ENCODE measurements at places on chromosomes 4 and X.

DNA sequence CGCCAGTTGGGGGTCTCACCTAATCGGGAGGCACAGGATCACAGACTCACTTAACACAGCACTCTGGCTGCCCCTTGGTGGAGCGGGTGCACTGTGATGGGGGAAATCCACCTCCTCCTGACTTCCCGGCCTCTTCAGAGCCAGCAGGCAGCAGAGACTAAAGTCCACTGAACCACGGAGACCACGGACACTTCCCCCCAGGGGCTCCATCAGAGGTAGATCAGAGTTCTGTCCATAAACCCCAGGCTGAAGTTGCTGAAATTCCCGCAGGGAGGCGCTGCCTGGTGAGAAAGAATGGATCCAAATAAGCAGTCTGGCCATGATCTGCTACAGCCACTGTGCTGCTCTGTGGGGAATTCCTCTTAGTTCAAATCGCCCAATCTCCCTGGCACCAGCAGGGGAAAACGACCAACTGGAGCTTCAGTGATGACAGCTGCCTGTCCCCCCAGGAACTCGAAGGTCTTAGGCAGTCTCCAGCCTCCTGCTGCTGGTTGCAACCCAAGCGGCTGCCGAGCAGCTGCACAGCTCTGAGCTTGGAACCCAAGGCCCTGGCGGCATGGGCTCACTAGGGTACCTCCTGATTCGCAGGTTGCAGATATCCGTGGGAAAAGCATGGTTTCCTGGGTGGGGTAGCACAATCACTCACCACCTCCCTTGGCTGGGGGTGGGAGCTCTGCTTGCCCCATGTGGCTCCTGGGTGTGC, 106.9 kb upstream of the DCAF12L2 start:
- DNase-seq = no peak

GRCh38 chrX:30748342-30748960, 95.2 kb downstream of the GK start:
- DNase-seq = no peak

GRCh38 chrX:118522230-118522926, 26.8 kb downstream of the DOCK11 start:
- DNase-seq = no peak

GRCh38 chr4:42281324-42282020, 115.8 kb upstream of the SHISA3 start:
- DNase-seq = no peak

DNA sequence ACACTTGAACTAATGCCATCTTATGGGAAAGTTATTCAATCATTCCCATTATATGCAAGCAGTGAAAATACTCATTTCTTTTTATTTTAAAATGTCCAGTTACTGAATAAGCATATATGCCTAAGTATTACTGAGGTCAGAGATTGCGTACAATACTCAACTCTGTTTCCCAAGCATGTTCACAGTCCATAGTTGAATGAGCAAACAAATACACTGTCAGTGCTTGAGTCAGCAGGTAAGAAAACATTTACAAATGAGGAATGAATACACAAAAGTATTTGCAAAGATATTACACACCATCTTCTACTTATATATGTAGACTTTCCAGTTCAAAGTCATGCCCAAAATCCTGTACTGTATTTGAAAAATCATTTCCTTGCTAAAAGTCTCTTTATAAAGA, 74.1 kb downstream of the TSPAN5 start:
- no peak for DNase-seq

Measured in stimulated activated CD4-positive, alpha-beta T cell treated with anti-CD3 and anti-CD28 coated beads, Interleukin-1b, Interleukin-23, amount 100 ng/mL, for 4 hours (primary cell).